ENCODE measurements at places on chromosomes 1 and 21.

DNA sequence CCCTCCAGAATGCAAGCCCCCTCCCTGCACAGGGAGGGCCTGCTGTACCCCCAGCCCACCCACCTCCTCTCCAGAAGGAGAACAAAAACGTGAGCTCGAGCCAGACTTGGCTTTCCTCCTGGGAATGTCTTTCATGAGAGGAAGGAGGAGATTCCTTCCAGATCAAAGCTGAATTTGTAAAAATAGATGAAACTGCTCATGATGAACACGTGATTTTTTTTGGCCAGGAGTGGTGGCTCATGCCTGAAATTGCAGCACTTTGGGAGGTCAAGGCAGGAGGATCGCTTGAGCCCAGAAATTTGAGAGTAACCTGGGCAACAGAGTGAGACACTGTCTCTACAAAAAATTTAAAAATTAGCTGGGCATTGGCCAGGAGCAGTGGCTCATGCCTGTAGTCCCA lies 21.8 kb downstream of the GPR157 start:
- no peak for DNase-seq

DNA sequence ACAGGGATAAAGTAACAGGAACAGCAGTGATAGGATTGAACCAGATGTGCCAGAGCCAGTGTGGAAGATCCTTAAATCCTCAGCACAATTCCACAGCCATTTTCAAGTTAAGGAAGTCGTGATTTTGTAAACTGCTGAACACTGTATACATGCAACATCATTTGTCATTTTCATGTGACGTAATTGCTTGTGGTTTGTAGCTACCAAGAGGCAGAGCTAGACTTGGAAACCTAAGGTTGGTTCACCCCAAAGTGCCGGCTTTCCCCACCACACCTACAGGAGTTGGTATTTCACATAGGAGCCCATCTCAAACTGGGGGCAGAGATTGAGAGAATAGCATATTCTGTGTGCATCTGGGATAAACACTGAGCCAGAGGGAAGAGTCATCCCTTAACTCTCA lies 113.9 kb downstream of the CAPN8 start:
- DNase-seq: no peak

DNA sequence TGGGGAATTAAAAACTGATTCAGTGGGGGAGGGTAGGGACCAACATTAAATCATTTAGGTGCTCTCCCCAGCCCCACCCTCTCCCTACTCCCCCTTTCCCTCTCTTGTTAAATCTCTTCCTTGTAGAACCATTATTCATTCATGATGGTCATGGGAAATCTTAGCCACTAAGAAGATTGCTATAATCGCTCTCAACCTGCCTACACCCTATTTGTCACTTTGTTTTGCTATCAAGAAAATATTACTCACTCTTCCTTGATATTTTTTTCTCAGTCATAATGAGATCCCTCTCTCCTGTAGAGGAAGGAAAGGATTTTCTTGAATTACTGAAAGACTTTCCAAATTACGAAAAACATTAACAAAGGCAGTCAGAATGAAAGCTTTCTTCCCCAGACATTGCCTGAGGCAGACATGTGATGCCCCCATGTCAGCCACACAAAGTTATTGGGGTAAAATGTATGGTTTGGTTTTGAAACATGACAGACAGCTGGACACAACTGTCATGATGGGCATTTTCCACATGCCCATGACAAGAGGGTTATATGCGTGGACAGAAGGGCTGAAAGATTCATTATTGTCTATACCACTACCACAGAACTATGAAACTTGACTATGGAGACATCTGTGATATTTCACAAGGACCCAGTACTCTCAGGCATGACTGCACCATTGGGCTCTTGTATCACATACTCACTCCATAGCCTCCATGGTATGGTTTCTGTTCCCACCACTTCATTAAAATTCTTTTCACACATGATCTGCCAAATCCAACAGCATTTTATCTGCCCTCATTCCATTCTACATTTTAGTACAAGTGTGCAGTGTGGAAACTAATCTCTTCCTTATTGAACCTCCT lies 420.1 kb downstream of the DISC1 start:
- DNase-seq: no peak

- DNase-seq: no peak
Measured at GRCh38 chr1:73576083-73576482, 621.9 kb downstream of the LRRIQ3 start.

DNA sequence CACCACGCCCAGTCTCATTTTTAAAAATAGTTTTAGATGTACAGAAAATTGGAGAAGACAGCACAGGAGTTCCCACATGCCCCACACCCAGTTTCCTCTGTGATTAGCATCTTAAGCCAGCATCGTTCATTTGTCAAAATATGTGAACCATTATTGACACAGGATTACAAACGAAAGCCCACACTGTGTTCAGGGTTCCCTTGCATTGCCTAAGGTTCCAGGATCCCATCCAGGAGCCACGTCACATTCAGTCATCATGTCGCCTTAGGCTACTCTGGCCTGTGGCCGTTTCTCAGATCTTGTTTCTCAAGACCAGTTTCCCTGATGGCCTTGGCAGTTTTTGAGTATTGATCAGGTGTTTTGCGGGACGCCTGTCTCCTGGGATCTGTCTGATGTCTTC lies 34.7 kb upstream of the TNFRSF1B start:
- DNase-seq: peak; percentile 81

DNA sequence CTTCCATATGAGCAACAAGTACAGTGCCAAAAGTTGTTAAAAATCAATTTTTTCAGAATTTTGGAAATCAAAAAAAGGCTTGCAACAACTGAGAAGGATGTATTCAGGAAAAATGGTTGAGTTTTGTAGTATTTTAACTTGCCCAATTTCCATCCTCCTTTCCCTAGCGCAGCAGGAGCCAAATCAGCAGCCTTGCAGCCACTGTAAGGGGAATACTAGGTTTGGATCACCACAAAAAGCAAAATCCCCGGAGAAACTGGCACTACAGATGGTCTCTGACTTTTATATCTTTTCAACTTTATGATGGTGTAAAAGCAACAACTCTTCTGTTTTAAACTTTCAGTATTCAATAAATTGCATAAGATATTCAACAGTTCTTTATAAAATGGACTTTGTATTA lies 17.9 kb downstream of the DBT start:
- no peak for DNase-seq

DNA sequence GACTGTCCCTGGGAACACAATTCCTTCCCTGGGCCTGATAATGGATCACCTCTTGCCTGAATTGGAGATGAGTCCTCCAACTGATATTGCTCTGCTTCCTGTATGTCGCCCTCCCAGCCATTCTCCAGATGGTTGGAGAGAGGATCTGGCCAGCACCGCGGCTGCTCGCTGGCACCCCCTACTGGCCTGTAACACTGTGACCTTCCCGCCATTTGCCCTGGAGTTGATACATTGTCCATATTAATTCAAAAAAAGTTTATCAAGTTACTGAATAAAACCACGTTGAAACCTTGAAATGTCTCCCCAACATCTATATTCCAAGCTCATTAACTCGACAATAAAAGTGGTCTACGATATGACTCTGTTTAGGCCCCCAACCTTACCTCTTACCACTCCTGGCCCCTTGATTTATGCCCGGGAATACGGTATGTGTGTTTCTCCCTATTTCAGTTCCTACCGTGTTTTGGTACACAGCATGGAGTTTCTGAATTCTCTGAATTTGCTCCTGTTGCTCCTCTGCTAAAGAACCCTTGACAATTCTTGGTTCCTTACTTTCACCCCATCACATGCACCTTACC lies 241.8 kb upstream of the KIAA0040 start:
- no peak for DNase-seq

DNA sequence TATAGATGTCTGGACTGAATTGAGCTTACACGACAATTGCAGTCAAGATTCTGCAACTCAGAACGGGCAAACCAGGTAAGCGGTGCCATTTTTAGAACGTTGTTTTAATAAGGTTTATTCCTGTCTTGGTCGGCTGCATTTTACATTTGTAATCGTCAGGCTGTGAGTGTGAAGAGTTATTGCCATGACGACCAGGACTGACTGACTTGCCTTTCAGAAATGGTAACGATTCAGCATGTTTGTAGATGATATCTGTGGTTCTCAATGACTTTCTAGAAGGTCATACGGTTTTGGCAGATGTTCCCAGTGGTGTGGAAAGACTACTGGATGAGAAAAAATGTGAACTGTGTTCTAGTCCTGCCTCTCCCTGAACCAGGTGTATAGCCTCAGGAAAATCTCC lies 271.3 kb upstream of the B3GALT2 start:
- DNase-seq: no peak

- no peak for DNase-seq
Measured at GRCh38 chr1:168136709-168137514, at the start of gene GPR161. GPR161 (minus strand) TSS chr1:168136930; CDS start chr1:168104850, 32,080 bp downstream.

DNA sequence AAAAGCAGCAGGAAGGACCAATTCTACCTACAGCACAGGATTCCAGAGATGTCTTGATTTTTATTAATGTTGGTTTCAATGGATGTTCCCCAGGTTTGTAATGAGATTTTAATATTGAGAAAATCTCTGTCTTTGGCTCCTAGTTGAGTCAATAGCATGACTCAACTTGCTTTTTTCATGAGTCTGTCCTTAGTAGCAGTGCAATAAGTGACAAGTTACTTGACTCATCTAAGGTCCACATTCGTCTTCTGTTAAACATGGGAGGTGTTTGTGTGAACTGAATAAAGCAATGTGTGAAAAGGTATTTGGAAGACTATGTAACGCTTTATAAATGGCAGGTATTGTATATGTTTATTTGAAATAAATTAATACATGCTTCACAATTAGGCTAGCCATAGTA lies 645.0 kb upstream of the PTBP2 start:
- DNase-seq: peak; percentile 25
